ENCODE measurements at places on chromosomes 16 and 17.

DNA sequence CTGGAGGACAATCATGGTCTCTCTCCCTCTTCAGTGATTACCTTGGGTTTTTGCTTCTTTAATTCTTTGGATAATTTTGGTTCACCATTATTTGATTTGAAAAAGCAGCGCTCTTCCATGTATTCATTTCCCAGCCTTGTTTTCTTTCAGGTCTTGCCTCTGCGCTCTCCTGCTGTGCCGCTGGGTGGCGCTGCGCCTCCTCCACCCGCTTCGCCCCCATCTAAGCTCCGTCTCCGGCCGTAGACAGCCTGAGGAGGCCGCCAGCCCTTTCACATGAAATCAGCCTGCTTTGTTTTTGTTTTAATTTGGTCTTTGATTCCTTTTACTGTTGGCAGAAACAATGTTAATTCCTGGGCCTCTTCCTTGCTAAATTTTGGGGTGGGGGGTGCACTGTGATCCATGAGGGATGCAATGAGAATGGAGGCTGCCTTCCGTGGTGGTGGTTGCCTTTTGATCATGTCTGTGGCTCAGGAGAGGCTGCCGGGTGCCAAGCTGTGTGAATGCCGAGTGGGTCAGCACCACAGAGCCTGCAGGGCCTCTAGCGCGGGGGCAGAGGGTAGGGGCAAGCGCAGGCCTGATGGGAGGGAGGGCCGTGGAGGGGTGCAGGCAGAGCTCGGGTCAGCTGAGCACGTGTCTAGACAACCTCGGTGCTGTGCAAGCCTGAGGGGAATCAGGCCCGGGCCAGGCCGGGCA, 64.1 kb downstream of the PLD6 start:
- H3K4me1 ChIP-seq, result no peaks in the 10 kb centered on the region
- H3K4me3 ChIP-seq, result no peak overlapping the region
- H3K27ac ChIP-seq, result no peak overlapping the region
- peaks cover 96% of the 10 kb centered on the region for H3K36me3 ChIP-seq
- no peaks in the 10 kb centered on the region for H3K27me3 ChIP-seq

DNA sequence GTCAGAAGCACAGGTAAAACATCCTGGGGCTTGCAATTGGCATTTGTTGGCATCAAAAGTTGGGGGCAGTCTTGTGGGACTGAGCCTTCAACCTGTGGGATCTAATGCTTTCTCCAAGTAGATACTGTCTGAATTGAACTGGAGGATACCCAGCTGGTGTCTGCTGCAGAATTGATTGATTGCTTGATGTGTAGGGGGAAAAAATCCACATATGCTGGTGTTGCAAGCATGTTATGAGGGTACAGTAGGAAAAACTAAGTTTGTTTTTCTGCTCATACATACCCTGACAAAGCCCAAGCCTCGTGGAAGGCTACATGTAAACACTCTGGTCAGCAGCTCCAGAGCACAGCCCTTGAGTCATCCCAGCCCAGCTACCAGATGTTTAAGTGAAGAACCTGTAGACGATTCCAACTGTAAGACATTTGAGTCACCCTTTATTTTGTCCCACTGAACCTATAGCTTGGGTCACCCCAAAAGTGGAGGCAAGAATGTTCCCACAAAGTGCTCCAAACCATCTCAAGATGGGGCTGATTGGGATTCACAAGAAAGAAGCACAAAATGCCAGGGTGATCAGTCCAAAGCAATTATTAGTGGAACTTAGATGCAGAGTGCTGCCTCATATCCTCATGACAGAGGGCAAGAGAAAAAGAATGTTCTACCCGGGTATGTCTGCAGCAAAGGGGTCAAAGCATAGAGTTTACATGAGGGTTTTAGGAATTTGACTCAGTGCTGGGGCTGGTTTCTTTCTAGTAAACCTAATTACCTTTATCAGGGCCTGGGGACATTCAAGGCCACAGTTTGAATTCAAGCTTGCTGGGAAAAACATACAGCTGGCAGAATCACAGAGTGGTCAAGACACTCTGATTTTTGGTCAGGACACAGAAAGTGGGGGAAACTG, 9.6 kb upstream of the APPBP2 start:
- no peaks in the 10 kb centered on the region for H3K4me1 ChIP-seq
- H3K27me3 ChIP-seq, result no peaks in the 10 kb centered on the region
- H3K4me3 ChIP-seq, result no peak overlapping the region
- no peak for DNase-seq

- peak; percentile 64 for DNase-seq
- H3K36me3 ChIP-seq, result no peaks in the 10 kb centered on the region
- peak overlapping the region; percentile 30 for H3K27ac ChIP-seq
- no peak overlapping the region for H3K4me3 ChIP-seq
- H3K27me3 ChIP-seq, result no peaks in the 10 kb centered on the region
- H3K4me1 ChIP-seq, result peaks cover 43% of the 10 kb centered on the region
Observed at GRCh38 chr17:38590988-38591758, 14.6 kb downstream of the SRCIN1 start.

DNA sequence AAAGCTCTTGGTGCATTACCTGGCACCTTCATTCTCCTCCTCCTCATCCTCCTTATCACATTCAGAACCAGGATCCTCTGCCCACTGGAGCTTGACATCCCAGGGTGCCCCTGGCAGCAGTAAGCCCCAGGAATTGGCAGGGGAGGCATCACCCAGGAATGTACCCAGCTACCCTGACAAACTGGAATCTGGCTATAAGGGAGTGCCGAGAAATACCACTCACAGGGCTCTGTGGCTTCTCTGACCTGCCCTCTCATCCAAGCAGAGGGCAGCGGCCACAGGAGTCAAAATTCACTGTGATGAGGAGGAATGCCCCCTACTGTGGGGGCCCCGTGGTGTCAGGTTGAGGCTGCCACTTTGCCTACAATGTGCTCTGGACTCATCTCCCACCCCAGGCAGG, 19.6 kb downstream of the MPP3 start:
- no peak overlapping the region for H3K4me3 ChIP-seq
- no peak for DNase-seq
- no peaks in the 10 kb centered on the region for H3K36me3 ChIP-seq
- no peaks in the 10 kb centered on the region for H3K4me1 ChIP-seq
- peaks cover 22% of the 10 kb centered on the region for H3K27me3 ChIP-seq
